Cortex of kidney (tissue), 1 donor: ENCODE measurements at places on chromosomes 2 and 18.

GRCh38 chr2:43397411-43397810, 171.0 kb upstream of the ZFP36L2 start:
- DNase-seq: no peak

GRCh38 chr2:66305718-66306117, 129.2 kb upstream of the MEIS1 start:
- DNase-seq: no peak

GRCh38 chr2:123073956-123074355, 951.1 kb upstream of the CNTNAP5 start:
- no peak for DNase-seq

DNA sequence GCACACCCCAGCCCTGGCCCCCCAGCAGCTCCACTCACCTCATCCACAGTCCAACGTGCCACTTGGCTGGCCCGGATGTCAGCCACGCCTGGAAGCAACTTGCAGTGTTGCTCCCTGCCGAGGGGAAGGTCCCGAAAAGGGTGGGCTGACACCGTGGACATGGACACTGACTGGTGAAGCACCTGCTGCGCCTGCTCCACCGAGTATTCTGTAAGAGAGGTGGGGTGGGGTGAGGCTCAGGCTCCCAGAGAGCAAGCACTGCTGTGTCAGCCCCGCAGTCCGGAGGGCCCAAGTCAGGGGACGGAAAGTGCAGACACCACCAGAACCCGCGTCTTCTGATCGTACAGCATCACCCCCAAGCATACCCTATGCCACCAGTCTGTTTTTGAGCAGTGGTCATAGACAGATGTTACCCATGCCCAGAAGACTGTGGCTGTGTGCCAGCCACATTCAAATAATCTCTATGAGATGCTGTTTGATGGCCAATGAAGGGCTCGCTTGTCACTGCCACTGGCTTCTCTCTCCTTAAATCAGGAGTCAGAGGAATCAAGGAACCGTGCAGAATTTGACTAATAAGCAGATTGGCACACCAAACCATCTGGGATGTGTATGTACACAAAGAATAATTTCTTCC, 74.2 kb upstream of the TMEM200C start:
- DNase-seq: no peak

GRCh38 chr2:47076586-47077441, 78.3 kb downstream of the STPG4 start:
- no peak for DNase-seq

- no peak for DNase-seq
Observed at GRCh38 chr2:158953454-158953853, 15.0 kb upstream of the TANC1 start.

DNA sequence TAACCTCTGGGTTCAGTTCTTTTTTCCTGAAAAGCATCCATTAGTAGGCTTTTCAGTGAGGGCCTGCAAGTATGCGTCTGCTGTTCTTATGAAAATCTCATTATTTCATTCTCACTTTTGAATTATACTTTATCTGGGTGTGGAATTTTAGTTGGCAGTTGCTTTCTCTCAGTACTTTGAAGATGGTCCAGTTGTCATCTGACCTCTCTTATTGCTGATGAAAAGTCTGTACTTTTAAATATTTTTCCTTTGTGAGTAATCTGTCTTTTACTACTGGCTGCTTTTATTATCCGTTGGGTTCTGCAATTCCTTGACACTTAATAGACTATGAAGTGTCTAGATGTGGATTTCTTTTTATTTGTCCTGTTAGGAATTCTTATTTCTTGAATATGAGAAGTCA, 307.8 kb downstream of the CYP26B1 start:
- no peak for DNase-seq

DNA sequence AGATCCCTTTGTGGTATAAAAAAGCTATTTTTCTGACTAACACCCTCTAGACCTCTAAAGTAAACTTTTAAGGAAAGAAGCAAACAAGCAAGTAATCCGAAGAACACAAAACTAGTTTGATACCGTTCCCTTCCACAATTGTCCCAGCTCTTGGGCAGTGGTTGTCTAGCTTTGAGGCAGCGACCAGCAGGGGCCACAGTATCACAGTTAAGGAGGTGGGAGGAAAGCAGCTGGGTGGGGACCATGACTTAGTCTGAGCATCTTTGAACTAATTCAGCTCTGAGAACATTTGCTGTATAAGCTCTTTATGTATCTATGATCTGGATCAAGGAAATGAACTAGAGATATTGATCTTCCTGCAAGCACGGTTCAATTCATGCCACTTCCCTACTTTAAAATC, 51.0 kb downstream of the SF3B1 start:
- no peak for DNase-seq

DNA sequence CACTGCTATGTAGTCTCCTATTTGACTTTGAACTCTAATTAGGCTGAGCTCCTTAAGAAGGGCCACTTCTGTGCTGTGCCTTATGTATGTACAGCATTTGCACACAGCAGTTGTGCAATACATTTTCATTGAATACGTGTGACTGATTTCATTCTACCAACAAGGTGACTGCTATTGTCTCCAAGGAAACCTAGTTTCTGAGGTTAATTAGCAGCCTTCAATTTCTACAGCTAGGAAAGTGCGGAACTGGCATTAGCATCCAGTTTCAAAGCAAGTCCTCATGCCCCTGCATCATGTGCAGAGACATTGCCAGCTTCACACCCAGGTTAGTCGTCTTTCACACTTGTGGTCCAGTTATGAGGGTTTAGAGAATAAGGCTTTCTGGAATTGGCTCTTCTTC, 58.6 kb downstream of the NCK2 start:
- no peak for DNase-seq

- DNase-seq: no peak
Observed at GRCh38 chr2:85933753-85934594, 45.2 kb upstream of the ST3GAL5 start.

DNA sequence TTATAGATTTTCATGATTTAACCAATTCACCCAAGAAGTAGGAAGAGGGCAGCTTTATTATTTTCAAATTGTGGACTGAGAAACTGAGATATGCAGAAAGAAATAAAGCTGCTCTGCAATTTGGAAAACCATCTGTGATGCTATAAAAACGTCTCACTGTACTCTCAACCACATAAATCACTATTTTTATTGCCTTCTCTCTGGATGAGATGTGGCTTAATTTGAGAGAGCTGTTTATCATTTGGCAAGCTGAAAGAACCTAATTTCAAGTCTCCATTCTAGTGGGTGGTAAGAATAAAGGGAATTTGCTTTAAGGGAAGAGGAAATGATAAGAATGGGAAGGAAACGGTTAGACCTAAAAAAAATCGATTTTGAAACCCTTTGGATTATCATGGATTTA, 49.9 kb upstream of the CYP1B1 start:
- DNase-seq: no peak

- no peak for DNase-seq
Observed at GRCh38 chr2:22855761-22856184, 529.2 kb upstream of the KLHL29 start.

DNA sequence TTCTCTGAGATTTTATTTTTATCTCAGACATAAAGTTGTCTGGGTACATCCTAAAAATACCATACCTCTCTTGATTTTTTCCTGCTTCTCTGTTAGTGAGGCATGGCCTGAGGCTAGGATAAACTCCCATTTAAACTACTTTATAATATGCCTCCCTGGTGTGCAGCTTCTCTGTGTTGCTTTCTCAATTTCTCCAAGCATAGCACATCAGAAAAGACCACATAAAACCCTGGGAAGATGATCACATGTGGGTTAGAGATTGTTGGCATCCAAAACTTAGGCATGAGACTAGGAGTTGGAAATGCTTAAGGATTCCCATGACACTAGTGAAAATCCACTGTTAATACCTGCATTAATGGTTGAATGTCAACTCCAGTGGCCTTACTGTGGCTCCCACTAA, 254.6 kb downstream of the RND3 start:
- DNase-seq: no peak

GRCh38 chr2:128422571-128422970, 103.9 kb upstream of the HS6ST1 start:
- DNase-seq: no peak

- no peak for DNase-seq
Observed at GRCh38 chr2:181074457-181074856, 94.1 kb downstream of the UBE2E3 start.

DNA sequence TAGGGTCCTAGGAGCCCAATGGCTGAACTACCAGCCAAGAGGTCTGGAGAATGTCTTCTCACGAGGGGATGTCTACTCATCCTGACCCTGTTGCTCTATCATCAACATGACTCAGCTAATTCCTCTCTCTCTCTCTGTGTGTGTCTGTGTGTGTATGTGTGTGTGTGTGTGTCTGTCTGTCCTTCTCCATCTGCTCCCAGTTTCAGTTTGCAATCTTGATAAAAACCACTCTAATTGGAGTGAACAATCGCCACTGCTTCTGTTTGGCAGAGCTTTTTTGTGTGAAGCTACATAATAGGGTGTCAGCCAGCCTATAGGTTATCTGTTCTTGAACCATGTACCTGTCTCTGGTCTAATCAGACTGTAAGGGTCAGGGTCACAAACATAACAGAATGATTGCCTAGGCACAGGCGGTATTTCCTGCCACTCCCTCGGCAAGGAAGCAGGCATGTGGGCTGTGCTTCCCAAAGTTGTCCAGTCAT, 219.8 kb downstream of the SH3BP4 start:
- DNase-seq: no peak

GRCh38 chr18:22283116-22283395, 113.7 kb downstream of the GATA6 start:
- no peak for DNase-seq

DNA sequence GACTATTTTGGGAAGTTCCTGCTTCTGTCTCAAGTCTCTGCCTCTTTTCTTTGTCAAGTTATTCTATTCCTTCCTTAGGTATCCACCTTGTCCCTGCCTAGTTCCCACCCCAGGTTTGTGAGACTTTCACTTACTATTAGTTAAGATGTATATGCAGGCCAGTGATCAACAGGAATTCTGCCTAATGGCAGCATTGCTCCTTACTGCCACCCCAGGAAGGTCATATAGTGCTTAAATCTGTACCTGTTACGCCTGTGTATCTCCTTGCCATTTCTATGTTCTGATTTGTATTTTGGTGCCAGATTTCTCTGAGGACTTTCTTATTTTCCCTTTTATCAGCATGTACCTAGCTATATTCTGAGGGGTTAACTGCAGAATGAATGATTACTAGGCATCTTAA, 746.0 kb upstream of the TMEFF2 start:
- no peak for DNase-seq

DNA sequence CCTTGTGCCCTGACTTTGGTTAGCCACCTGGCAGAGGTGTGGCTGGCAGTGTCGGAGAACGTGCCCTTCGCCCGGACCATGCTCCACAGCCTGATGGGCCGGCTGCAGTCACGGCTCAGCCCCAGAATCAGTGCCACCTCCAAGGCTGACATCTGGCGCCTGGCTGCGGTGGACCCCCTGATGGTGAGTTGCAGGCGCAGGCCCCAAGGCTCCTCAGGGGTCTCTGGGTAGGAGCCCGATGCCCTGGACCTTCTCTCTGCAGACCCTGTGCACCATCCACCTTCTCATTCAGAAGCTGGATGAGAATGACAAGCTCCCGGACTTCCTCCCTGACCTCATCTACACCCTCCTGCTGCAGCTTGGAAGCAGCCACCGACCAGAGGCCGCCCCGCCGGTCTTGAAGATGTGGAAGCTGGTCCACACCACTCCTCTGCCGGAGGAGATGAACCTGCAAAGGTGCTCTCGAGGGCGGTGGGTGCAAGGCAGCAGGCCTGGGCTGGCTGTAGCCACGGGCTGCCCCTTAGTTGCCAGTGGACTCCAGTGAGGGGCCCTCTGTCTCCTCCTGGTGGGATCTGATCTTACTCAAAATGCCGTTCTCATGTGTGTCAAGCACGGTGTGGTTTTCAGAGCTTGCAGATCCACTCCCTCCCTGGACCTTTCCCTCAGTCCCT, 32.1 kb downstream of the HJURP start:
- no peak for DNase-seq

DNA sequence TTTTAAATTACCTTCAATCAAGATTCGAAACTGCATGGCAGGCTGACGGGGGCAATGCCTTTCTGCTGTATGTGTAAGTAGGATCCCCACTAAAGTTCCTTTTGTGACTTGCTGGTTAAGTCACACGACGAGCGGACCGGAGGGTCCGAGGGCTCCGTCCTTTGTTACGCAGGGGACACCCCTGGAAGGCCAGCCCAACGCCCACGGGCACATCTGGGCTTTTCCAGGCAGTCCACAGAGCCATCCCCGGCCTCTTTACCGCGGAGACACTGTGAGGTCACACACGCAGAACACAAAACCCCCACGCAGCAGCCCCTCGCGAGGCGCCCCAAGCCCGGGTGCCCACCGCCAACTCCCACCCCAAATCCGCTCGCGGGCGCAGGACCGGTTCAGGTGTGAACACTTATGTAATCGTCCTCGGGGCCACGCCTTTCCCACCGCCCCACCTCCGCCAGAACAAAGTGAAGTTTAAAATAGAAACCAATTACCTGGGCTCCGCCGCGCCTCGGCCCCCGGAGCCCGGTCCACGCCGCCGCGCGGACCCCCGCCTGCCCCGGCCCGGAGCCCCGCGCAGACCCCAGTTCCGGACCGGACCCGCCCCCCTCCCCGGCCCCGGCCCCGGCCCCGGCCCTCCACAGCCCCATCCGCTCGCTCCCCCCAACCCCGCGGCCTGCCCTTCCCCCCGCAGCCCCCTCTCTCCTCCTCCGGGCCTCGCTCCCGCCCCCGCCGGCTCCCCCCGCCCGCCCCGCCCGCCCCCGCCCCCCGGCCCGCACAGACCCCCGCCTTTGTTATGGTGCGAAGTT, 4.2 kb downstream of the ZNF516 start:
- no peak for DNase-seq

GRCh38 chr2:215828528-215829184, 184.7 kb downstream of the MREG start:
- no peak for DNase-seq

DNA sequence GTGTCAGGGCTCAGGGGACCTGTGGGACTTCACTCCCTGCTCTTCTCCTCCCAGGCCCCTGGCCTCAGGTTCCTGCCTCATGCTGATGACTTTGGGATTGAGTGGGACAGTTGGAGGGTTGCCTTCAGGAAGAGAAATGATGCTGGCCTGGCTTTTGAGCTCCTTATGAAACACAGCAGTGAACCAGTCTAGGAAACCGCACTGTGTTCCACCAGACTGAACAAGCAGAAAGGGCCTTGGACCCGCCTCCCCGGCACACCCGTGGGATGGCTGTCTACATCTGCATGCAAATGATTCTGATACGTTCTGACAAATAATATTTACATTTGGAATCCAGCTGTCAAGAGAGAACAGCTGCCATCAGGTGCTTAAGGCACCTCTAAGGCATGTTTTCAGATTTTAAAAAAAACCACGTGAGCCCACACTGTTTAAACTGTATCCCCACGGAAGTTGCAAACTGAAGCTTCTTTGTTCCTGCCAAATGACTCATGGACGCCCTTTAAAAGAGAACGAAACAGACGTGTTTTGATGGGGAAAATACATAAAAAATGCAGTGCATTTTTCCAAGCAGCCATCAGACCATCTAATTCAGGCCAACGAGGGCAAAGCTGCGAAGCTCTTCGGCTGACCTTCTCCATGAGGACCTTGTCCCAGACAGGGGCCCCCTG, 27.6 kb upstream of the ASAP2 start:
- DNase-seq: no peak

GRCh38 chr18:36398419-36398818, 100.9 kb downstream of the FHOD3 start:
- no peak for DNase-seq
